Activated naive CD4-positive, alpha-beta T cell (primary cell): ENCODE measurements at places on chromosomes 4 and X.

GRCh38 chrX:20217271-20217670 lies 49.4 kb downstream of the RPS6KA3 start:
- DNase-seq: no peak

GRCh38 chr4:47617607-47618006 lies 132.5 kb downstream of the ATP10D start:
- no peak for DNase-seq

DNA sequence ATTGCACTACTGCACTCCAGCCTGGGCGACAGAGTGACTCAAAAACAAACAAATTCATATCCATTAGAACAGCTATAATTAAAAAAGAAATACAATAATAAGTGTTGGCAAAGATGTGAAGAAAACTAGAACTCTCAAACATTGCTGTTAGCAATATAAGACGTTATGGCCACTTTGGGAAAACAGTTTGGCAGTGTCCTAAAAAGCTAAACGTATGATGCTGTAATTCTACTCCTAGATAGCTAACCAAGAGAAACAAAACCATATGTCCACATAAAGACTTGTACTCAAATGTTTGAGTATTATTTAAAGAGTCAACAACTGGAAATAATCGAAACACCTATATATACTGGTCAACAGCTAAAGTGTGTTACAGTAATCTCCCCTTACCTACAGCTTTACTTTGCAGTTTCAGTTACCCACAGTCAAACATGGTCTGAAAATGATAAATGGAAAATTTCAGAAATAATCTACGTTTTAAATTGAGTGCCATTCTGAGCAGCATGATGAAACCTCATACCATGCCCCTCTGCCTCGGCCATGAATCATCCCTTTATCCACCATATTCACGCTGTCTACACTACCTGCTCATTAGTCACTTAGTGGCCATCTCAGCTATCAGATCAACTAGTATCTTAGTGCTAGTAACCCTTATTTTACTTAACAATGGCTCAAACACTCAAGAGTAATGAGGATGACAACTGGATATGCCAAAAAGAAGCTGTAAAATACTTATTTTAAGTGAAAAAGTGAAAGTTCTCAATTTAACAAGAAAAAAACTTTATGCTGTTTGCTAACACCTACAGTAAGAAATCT lies 4.9 kb downstream of the ELF2 start:
- no peak for DNase-seq

GRCh38 chr4:20592663-20593062 lies 107.6 kb upstream of the PACRGL start:
- no peak for DNase-seq

- no peak for DNase-seq
Measured at GRCh38 chr4:9891056-9891455, 109.6 kb downstream of the DRD5 start.

DNA sequence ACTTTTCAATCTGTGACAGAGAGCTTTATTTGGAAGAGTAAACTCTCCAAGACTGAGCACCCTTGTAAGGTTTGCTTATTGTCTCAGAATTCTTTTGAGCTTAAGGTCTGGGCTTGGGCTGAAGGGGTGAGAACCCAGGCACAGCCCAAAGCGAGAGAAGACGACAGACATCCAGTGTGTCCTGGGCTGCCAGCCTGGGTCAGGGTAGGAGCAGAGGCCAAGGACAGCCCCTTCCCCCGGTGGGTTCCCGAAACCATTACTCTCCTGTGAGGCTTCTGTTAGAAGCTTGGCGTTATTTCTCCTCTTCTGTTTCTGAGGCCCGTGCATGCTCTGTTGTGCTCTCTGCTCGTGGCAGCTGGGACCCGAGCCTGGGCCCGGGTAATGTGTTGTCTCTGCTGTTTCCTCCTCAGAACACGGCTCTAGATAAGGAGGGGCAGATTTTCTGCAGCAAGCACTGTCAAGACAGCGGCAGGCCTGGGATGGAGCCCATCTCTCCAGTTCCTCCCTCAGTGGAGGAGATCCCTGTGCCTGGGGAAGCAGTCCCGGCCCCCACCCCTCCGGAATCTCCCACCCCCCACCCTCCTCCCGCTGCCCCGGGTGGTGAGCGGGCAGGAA lies 177.5 kb downstream of the DCLK2 start:
- DNase-seq: no peak

DNA sequence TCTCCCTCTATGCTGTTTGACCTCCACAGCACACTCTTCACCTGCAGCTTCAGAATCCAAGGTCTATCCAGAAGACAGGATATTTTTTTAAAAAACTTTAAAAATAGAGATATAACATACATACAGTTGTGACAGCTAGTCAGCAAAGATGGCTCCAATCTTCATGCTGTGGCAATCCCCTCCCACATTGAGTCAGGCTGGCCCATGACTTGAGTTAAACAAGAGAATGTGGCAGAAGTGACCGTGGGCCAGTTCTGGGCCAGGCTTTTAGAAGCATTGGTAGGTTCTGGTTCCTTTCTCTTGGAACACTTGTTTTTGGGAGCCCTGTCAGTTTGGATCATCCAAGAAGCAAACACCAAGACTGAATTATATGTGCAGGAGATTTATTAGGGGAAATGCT lies 36.1 kb upstream of the REPS2 start:
- DNase-seq: no peak

GRCh38 chr4:57233386-57233785 lies 123.2 kb upstream of the IGFBP7 start:
- DNase-seq: no peak

DNA sequence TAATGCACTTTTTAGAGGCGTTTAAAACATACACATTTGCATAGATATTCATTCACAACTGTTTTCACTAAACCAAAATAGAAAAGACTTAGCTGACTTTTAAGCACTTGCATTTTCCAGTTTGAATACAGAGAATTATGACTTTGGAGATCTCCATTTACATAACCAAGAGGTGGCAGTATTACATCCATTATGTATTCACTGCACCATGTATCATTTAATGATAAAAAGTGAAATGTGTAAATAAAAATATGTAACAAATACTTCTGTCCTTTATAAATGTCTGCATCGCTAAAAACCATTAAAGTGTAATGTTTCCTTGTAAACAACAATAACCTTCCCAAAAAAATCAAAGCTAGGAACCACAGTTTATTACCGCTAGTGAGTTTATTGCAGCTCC lies 413.2 kb downstream of the FGF13 start:
- no peak for DNase-seq

DNA sequence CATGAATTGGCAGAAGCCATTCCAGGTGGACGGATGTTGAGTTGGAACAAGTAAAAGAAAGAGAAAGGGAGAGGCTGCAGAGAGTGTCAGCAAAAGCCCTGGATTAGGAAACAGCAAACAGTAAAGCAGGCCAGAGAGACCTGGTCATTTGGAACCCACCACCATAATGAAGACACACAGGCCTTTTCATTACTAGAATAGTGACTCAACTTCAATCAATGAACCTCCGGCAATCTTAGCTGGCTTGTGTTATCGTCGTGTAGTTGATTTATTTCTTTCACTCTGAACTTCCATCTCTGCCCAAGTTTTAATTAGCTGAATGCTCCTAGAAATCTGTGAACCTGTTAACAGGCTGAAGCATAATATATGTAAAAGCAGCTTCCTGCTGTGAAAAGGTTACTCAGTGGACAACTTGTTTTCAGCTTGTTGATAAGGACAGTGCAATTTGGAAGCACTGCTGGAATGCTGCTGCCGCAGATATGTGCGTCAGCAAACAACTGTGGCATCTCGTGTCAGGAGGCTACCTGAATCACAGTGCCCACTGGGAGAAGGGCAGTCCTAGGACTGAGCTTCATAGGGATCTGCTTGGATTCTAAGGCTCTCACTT lies 68.8 kb downstream of the SPANXN4 start:
- no peak for DNase-seq

DNA sequence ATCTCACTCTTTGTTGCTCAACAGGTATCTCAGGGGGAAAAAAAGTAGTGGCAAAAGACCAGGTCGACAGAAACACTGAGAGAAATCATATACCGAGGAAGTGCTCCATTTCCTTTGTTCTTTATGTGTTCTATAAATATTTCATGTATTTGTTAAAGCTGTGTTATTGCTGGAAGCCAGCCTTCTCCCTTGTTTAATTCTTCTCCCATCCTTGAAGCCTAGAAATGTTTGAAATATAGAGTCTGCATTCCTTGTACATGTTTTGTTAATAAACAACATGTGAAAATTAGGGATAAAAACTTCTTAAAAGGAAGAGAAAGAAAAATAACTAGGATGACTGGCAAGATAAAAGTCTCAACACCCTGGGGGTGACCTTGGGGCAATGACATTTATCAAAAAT lies 186.2 kb downstream of the ANKRD50 start:
- no peak for DNase-seq

DNA sequence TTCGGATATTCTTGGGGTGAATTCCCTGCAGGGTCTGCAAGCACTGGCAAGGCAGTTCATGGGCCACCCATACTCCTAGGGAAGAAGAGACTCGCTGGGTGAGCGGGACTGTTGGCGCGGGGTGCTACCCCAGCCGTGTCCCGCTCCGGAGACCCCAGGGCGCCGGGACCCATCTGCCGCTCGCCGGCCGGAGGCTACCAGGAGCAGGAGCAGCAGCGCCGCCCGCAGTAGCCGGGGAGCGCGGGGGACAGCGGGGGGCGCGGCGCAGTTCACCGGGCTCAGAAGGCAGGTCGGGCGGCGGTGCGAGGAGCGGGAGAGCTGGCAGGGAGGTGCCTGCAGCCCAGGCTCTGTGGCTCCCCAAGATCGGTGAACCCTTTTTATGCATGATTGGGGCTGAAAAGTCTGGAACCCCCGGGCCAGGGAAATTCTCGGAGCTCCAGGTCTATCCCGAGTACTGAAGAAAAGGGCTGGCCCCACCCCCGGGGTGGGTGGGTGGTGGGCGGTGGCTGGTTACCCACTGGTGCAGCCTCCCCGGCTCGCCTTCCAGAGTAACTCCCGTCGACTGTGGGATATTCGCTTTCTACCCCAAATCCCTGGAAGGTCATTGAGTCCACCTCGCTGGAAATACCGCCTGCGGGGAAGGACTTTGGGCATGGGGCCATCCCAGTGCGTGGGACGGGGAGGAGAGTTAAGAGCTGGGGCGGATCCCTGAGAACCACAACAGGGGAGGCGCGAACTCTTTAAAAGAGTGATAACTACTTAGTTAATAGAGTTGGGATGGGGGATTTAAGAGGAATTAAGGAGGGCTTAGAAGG lies 37.6 kb downstream of the PF4 start:
- no peak for DNase-seq

- no peak for DNase-seq
Measured at GRCh38 chr4:123463869-123464268, 67.3 kb downstream of the SPRY1 start.

- no peak for DNase-seq
Measured at GRCh38 chr4:149980941-149981340, 97.3 kb upstream of the DCLK2 start.

DNA sequence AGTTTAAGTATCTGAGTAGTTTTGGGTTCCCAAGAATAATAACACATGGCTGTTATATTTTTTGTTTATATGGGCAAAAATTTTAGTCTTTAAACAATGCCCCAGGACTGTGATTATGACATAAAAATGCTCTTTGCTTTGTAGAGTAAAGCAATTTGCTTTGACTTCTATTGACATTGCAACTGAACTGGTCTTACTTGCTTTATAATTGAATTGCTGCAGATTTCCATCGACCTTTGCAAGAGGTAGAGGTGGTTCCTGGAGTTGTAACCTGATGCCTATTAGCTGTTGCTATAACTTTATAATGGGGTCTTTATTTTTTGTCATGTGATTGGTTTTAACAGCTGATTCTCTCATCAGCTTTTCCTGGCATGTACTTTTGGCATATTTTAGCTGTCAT lies 302.9 kb downstream of the ARHGAP10 start:
- DNase-seq: no peak

DNA sequence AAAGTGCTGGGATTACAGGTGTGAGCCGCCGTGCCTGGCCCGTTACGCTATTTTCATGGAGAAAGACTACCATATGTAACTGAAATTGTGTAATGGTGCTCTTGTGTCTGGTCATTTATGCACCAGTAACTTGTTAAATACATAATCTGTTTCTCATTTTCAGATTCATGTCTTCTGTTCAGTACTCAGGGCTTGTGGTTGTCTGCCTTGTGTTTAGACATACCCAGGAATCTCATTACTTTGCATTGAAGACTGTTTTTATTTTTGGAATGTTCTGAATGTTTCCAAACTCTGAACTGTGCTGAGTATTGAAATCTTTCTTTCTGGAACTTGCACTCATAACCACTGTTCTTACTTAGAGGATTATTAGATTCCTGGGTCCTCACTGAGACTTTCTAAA lies 52.8 kb downstream of the PDLIM5 start:
- DNase-seq: no peak

DNA sequence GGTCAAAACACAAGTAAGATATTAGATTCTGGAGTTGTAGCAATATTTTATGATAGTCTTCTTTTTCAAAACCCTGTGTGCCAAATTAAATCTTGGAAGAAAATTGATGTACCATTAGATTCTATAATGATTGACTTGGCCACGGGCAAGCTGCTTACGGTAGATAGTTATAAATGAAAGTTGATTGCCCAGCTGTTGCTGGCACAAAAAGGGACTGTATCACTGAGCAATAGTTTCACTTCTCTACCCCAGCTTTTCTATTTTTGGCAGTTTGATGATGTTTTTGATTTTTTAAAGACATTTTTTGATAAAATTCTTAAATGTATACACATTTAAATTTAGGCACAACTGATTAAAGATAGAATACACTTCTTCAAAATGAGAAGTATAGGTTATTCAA lies 333.3 kb downstream of the TRAM1L1 start:
- no peak for DNase-seq

GRCh38 chr4:56575820-56576429 lies 70.3 kb downstream of the ARL9 start:
- no peak for DNase-seq

GRCh38 chr4:149279331-149279730 lies 536.3 kb downstream of the IQCM start:
- DNase-seq: no peak

GRCh38 chrX:1262369-1262768 lies 6.2 kb upstream of the CSF2RA start:
- DNase-seq: no peak

- DNase-seq: no peak
Measured at GRCh38 chr4:1760521-1761071, 32.5 kb upstream of the FGFR3 start.

DNA sequence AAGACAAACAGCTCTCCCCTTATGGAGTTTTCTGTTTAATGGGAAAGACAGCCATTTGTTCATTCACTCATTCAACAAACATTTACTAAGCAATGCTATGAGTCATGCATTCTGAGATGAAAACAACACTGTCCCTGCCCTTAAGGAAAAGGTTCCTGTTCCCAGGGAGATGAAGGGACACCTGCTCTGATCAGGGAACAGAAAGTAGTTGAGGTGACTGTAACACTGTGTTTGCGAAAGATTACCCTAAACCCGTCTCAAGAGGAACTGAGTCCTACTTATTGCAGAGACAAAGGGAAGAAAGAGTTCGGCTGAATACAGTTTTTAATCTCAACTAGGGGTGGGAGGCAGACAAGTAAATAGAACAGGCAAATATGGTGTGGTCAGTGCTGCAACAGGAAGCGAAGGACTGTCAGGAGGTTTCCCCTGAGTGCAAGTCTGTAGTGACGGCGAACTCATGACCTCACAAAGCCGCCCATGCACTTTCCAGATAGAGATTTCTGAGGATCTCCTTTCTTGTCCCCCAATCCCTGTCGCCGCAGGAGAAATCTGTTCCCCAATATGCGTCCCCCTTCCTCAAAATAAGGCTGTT lies 712 bp downstream of the STX18 start:
- DNase-seq: no peak

- no peak for DNase-seq
Measured at GRCh38 chr4:54838301-54838700, 180.5 kb downstream of the KIT start.
